ENCODE measurements at places on chromosomes 2 and 18.

DNA sequence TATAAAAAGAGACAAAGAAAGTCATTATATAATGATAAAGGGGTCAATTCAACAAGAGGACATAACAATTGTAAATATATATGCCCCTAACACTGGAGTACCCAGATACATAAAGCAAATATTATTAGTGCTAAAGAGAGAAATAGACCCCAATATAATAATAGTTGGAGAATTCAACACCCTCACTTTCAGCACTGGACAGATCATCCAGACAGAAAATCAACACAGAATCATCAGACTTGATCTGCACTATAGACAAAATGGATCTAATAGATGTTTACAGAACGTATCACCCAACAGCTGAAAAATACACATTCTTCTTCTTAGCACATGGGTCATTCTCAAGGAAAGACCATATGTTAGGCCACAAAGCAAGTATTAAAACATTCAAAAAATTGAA is 31.7 kb downstream of the CLHC1 start:
- no peak overlapping the region for H3K4me3 ChIP-seq
- H3K27me3 ChIP-seq = no peaks in the 10 kb centered on the region
- no peaks in the 10 kb centered on the region for H3K4me1 ChIP-seq
- no peak for DNase-seq
- no peak overlapping the region for H3K27ac ChIP-seq

GRCh38 chr2:216179015-216179414 is 69.9 kb downstream of the XRCC5 start:
- no peaks in the 10 kb centered on the region for H3K27me3 ChIP-seq
- DNase-seq = no peak
- peaks cover 71% of the 10 kb centered on the region for H3K36me3 ChIP-seq
- no peak overlapping the region for H3K4me3 ChIP-seq

GRCh38 chr2:204012072-204012653 is 75.6 kb downstream of the ICOS start:
- no peak overlapping the region for H3K4me3 ChIP-seq
- no peak overlapping the region for H3K27ac ChIP-seq
- H3K36me3 ChIP-seq = peaks cover 24% of the 10 kb centered on the region
- H3K4me1 ChIP-seq = peaks cover 42% of the 10 kb centered on the region

- peaks cover 5% of the 10 kb centered on the region for H3K27me3 ChIP-seq
- peaks cover 9% of the 10 kb centered on the region for H3K4me1 ChIP-seq
- no peaks in the 10 kb centered on the region for H3K36me3 ChIP-seq
- H3K27ac ChIP-seq = peak overlapping the region; percentile 63
- H3K4me3 ChIP-seq = peak overlapping the region; percentile 54
Observed at GRCh38 chr18:61554117-61554776, 221.0 kb downstream of the CDH20 start.

- no peak overlapping the region for H3K27ac ChIP-seq
- H3K4me1 ChIP-seq = peaks cover 12% of the 10 kb centered on the region
- H3K4me3 ChIP-seq = no peak overlapping the region
- H3K36me3 ChIP-seq = peaks cover 39% of the 10 kb centered on the region
- H3K27me3 ChIP-seq = no peaks in the 10 kb centered on the region
- no peak for DNase-seq
Observed at GRCh38 chr2:218478544-218478943, 59.6 kb downstream of the VIL1 start.

- no peaks in the 10 kb centered on the region for H3K4me1 ChIP-seq
- no peak for DNase-seq
- H3K27me3 ChIP-seq = no peaks in the 10 kb centered on the region
- no peak overlapping the region for H3K27ac ChIP-seq
Observed at GRCh38 chr2:121211251-121211650, 73.8 kb downstream of the TFCP2L1 start.

- H3K36me3 ChIP-seq = no peaks in the 10 kb centered on the region
- no peak overlapping the region for H3K4me3 ChIP-seq
- no peak for DNase-seq
- no peak overlapping the region for H3K27ac ChIP-seq
- H3K4me1 ChIP-seq = no peaks in the 10 kb centered on the region
- H3K27me3 ChIP-seq = peaks cover 26% of the 10 kb centered on the region
Observed at GRCh38 chr2:161486111-161486510, 70.0 kb downstream of the TBR1 start.

DNA sequence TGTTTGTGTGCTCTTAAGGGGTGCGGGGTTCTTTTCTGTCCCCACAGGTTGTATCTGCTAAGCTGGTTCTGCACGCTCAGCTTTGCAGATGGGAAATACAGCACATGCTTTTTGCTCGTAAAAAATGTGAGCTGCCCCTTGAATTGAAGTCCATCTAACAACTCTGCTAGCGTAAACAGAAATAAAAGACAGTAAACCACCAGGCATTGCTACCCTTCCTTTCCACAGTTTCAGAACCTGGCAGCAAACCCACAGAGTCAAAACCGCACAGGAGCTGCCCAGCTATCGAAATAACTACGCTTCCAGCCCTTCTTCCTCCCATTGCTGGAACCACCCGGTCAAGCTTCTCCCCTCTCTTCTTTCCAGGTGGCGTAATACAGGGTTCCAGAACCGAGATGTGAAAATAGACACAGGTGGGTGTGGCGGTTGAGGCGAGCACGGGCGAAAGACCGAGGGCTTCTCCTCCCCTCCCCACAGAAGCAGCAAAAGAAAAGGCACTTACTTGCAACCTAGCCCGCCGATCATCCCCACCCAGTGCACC is 479 bp downstream of the SCN9A start:
- peaks cover 45% of the 10 kb centered on the region for H3K27me3 ChIP-seq
- H3K27ac ChIP-seq = no peak overlapping the region
- no peaks in the 10 kb centered on the region for H3K36me3 ChIP-seq
- DNase-seq = no peak
- peak overlapping the region; percentile 72 for H3K4me3 ChIP-seq

DNA sequence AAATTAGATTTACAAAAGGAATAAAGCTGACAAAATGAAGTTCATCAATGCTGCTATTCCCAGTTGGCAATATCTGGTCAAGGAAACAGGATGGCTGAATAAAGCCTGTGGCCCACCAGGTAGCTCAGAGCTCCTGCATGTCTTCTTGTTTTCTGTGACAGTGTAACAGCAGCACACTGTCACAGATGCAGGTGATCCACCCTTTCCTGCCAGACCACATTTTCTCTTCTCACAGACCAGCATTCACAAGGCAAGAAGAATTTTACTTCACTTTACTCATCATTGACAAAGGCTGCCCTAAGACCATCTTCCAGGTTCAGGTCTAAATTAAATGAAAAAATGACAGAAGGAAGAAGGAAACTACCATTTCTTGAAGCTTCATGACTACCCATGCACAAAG is 166.2 kb upstream of the MEIS1 start:
- no peak overlapping the region for H3K27ac ChIP-seq
- no peaks in the 10 kb centered on the region for H3K4me1 ChIP-seq
- no peak for DNase-seq
- no peak overlapping the region for H3K4me3 ChIP-seq
- no peaks in the 10 kb centered on the region for H3K27me3 ChIP-seq

- peaks cover 29% of the 10 kb centered on the region for H3K4me1 ChIP-seq
- H3K27ac ChIP-seq = no peak overlapping the region
- no peak for DNase-seq
- peaks cover 36% of the 10 kb centered on the region for H3K36me3 ChIP-seq
Observed at GRCh38 chr2:195500879-195501278, 156.1 kb upstream of the SLC39A10 start.

- no peaks in the 10 kb centered on the region for H3K36me3 ChIP-seq
- H3K27ac ChIP-seq = no peak overlapping the region
- H3K4me3 ChIP-seq = no peak overlapping the region
- no peak for DNase-seq
- peaks cover 74% of the 10 kb centered on the region for H3K4me1 ChIP-seq
- H3K27me3 ChIP-seq = no peaks in the 10 kb centered on the region
Observed at GRCh38 chr2:96532641-96533291, 3.8 kb upstream of the ARID5A start.

DNA sequence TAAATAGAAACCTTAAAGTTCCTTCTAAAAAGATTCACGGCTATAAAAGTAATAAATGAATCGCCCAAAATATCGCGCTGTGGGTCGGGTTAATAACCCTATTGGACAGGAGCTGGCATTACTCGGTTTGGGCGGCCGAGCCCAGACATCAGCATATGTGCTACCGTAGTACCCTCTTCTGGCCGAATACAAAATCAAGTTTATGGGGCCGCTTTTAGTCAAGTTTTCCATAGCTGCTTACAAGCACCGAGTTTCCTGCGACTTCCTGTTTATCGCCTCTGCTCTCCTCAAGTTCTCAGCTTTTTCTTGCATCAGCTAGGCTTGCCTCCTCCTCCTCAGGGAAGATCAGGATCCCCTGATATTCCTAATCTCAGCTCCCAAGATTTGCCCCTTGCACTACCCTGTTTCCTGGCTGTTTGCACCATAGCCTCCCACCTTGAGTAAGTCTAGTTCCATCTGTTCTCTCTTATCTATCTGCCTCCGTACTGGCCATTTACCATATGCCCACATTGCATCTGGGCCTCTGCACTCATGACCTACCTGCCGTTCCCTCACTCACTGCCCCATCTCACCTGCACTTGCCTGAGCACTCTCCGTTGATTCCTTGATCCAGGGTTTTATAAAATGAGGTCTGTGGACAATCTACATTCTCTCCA is 56.1 kb downstream of the SLC35F5 start:
- H3K27ac ChIP-seq = peak overlapping the region; percentile 14

- peaks cover 11% of the 10 kb centered on the region for H3K4me1 ChIP-seq
- no peak overlapping the region for H3K27ac ChIP-seq
- no peaks in the 10 kb centered on the region for H3K36me3 ChIP-seq
Observed at GRCh38 chr18:77248873-77249568, 627 bp upstream of the GALR1 start.

- no peak for DNase-seq
- H3K4me1 ChIP-seq = peaks cover 4% of the 10 kb centered on the region
- H3K27me3 ChIP-seq = no peaks in the 10 kb centered on the region
Observed at GRCh38 chr2:46171996-46172546, 125.1 kb upstream of the EPAS1 start.

DNA sequence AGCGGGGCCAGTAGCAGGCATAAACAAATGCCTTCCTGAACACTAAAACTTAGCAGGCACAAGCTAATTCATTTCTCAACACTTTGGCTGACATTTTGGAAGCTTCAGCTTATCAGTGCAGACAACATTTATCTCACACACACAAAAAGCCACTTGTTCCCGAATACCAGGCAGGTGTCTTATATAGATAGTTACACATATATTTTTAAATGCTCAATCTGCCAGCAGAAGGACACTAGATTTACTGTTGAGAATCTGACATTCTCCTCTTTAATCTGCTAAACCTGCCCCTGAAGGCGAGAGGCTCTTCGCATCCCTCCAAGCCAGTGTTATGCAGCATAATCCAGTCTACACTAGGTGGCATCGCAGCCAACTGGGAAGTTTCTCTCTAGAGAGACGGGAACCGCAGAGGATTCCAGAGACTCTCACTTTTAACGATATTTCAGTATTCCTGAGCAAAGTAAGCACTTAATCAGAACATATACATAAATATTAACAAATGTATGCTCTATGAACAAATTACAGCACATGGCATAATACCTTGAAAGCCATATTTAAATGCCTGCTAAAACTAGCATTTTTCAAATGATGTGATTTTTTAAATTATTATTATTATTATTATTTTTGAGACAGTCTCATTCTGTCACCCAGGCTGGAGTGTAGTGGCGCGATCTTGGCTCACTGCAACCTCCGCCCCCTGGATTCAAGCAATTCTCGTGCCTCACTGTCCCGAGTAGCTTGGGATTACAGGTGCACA is 90.2 kb upstream of the SCG2 start:
- no peak overlapping the region for H3K27ac ChIP-seq
- no peaks in the 10 kb centered on the region for H3K4me1 ChIP-seq
- H3K36me3 ChIP-seq = no peaks in the 10 kb centered on the region

DNA sequence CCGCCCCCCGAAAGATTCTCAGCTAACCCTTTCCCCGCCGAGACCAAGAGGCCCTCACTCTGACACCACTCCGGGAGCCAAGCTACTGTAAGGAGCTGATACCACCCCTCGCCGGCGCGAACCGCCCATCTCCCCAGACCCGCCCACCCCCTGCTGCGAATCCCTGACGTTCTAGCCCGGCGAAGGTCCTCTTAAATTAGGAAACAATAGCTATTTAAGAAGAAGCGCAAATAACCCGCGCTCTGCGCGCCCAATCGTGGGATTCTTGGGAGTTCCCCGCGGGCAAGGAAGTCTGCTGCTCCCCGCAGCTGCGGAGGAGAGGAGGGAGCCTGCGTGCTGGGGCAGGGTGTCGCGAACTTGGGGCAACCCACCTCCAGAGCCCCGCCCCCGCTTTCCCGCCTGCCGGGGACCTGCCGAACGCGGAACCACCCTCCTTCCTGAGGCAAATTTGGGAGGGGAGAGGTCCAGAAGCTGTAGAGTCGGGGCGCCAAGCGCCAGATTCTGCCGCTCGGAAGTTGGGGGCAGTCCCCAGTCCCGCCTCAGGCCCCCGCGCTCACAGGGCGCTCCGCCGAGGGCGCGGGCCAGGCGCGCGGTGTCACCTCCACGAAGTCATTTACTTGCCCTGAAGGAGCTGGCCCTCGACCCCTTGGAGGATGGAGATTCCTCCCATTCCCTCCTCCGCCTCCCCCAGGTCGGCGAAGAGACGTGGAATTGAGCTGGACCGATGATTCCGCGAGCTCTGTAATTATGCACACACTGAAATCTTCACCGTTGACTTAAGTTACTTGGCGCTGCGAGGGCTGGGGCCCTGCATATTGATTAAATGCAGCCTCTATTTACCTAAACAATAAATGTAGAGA is 8.4 kb upstream of the SP9 start:
- peak overlapping the region; percentile 60 for H3K4me3 ChIP-seq
- DNase-seq = no peak
- peaks cover 87% of the 10 kb centered on the region for H3K27me3 ChIP-seq

DNA sequence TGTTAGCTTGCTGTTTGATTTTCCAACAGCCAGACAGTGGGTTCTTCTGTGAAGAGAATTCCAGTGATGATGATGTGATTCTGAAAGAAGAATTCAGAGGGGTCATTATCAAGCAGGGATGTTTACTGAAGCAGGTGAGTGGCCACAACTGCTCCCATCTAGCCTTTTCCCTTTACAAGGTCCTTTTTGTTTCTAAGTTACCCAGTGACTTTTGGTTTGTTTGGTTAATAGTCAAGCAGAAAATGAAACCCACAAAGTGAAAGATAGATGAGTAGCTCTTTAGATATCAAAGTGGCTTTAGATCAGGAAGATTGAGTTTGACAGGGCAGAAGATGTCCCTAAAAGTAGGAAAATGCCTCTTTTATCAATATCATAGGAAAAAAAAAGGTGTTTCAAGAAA is 23.3 kb downstream of the PLEK start:
- DNase-seq = no peak
- H3K4me1 ChIP-seq = peaks cover 31% of the 10 kb centered on the region
- peak overlapping the region; percentile 11 for H3K27ac ChIP-seq
- peak overlapping the region; percentile 1 for H3K4me3 ChIP-seq
